Calu3 (cell line): ENCODE measurements at places on chromosomes 2 and 18.

GRCh38 chr2:101766871-101767739, 69.6 kb downstream of the MAP4K4 start:
- peak; percentile 15 for DNase-seq

GRCh38 chr2:11754700-11755015, 8.2 kb downstream of the LPIN1 start:
- DNase-seq = no peak

GRCh38 chr2:1136067-1136466, 185.4 kb downstream of the SNTG2 start:
- DNase-seq = no peak

DNA sequence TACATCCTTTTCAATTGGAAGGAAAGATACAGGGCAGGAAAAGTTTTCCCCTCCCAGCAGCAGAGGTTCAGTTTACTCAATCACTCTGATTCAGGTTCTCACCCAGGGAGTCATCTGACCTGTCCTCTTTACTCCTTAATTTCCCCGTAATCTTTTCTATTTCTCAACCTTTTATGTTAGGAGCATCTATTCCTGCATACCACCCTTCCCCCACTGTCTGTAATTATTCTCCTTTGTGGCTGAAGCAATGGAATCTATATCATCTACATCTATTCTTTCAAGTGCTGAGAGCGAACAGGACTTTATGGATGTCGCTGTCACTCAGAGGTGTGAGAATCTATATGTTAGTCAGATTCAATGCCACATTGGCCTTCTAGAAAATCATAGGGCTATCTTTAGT, 175.2 kb downstream of the NOL4 start:
- no peak for DNase-seq

GRCh38 chr2:126145752-126146151, 510.2 kb upstream of the GYPC start:
- DNase-seq = no peak

- DNase-seq = no peak
Observed at GRCh38 chr2:170723446-170723958, 8.4 kb downstream of the SP5 start.

GRCh38 chr2:3264010-3264744, 113.4 kb downstream of the EIPR1 start:
- no peak for DNase-seq

- DNase-seq = no peak
Observed at GRCh38 chr2:204726831-204727230, 181.6 kb downstream of the PARD3B start.
